ENCODE measurements at places on chromosomes 12 and 14. TPM values are rescaled to one million over a fixed set of nuclear protein-coding genes. Genes with fewer than 3 reads are reported as not detected.
A peak's percentile ranks its signal among the peaks of the same experiment; 100 is the strongest.

Gene OTX2
- total RNA-seq: not detected

Gene LHX5
- total RNA-seq: not detected

Gene KRT73
- total RNA-seq: not detected

Gene TPH2
- total RNA-seq: not detected

Gene DEGS2
- total RNA-seq: not detected

Gene GALNT8
- total RNA-seq: 0.85 TPM

Gene GPRC5A
- not detected for total RNA-seq

Gene HCAR1
- total RNA-seq: 0.23 TPM

Gene LRRC10
- not detected for total RNA-seq

Gene FOXM1
- total RNA-seq: 130 TPM

Gene HOXC12
- not detected for total RNA-seq

Gene CNTN1
- total RNA-seq: not detected

Gene NCOR2
- total RNA-seq: 84.6 TPM

Gene TMCC3
- 0.29 TPM for total RNA-seq

- DNase-seq: no peak
Observed at GRCh38 chr12:38771871-38772270, 133.5 kb downstream of the CPNE8 start.

DNA sequence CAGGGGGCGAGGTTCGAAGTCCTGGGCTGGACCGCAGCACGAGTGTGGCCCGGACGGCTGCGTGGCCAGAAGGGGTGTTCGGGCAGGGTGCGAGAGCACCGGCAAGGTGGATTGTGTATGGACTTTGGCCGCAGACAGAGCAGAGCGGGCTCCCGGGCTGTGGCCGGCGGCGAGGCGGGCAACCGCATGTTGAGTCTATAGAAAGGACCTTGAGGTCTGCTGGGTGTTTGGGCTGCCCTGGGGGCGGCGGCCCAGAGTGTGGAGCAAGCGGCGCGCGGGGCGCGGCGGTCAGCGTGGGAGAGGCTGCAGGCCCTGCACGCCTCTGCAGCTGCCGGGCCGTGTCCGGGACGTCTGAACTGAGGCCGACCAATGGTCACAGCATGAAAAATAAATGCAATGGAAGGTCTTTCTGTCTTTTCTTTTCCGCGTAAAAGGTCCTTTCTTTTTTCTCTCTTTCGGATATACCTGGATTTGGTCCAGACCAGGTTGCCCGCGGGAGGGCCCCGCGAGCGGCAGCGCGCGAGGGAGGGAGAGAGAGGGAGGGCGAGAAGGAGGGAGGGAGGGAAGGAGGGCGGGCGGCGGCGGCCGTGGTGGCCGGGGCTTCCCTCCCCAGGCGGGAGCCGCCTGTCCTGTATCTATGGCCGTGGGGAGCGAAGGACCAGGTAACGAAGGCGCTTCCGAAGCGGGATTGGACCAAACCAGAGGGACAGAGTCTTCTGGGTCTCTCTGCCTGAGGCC, 5.5 kb upstream of the HOXC9 start:
- DNase-seq: no peak

- DNase-seq: no peak
Observed at GRCh38 chr14:29536886-29537511, 390.6 kb downstream of the PRKD1 start.

- no peak for DNase-seq
Observed at GRCh38 chr14:90555126-90556011, 158.5 kb downstream of the CALM1 start.

GRCh38 chr14:61488417-61489401, 167.3 kb downstream of the PRKCH start:
- DNase-seq: no peak

DNA sequence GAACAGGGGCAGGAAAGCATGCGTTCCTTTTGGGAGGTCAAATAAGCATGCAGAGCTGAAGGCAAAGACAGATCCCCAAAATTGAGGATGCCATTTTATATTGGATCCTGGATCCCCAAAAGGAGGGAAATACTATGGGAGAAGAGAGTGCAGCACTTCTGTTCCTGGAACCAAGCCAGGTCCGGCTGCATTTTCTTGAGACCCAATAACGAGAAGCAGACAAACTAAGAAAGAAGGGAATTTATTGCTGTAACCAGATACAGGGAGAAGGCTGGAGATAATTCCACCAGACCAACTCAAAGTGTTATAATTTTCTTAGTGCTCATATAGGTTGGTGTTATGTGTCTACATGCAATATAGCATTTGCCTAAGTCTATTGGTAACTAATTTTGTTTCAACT, 60.8 kb downstream of the PDE6H start:
- DNase-seq: no peak

GRCh38 chr14:88934351-88934806, 109.9 kb downstream of the TTC8 start:
- DNase-seq: no peak

DNA sequence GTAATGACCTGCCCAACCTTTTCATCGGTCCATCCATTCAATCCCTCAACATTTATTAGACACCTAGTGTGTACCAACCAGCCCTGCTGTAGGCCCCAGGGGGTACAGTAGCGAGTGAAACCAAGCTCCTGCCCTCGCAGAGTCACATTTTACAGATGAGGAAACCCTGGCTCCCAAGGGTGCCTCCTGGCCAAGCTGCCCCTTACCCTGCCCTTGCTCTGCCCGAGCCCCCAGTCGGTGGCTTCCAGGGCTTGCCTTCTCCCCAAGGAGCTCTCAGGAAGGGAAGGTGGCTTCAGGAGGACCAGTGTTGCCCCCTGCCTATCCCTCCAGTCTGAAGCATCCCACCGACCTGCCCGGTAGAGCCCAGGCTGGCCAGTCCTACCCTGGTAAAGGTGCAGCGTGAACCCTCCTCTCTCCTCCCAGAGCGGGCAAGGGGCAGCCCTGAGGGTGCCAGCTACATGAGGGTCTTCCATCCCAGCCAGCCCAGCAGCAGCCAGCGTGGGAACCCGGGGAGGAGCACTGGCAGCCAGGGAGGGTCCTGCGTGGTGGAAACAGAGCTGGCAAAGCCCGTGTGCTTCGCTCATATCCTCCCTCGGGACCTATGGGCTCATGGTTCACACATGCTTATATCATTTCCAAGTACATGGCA, 670 bp upstream of the BEGAIN start:
- no peak for DNase-seq

DNA sequence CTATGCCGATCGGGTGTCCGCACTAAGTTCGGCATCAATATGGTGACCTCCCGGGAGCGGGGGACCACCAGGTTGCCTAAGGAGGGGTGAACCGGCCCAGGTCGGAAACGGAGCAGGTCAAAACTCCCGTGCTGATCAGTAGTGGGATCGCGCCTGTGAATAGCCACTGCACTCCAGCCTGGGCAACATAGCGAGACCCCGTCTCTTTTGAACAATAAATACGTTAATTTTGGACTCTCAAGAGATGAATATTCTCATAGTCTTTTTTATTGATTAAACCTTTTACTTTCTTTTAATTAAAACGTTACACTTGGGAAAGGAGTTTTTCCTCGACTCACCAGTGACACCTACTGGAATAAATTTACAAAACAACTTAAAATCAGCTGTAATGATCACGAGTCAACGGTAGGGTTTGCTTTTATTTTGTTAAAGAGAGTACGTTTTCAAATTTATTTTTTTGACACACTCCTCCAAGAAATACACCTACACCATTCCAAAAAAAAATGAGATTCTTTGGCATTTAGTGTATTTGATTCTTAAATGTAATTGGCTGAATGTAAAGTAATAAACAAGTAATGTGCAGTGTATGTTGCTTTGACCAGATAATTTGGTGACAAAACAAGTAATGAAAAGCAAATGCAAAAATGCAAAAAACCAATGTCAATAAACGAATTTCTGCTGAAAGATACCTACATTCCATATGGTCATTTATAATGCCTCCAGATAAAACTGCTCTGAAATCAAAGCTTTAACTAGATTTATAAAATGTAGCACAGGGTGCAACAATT, 687 bp upstream of the RPS29 start:
- DNase-seq: peak; percentile 78

DNA sequence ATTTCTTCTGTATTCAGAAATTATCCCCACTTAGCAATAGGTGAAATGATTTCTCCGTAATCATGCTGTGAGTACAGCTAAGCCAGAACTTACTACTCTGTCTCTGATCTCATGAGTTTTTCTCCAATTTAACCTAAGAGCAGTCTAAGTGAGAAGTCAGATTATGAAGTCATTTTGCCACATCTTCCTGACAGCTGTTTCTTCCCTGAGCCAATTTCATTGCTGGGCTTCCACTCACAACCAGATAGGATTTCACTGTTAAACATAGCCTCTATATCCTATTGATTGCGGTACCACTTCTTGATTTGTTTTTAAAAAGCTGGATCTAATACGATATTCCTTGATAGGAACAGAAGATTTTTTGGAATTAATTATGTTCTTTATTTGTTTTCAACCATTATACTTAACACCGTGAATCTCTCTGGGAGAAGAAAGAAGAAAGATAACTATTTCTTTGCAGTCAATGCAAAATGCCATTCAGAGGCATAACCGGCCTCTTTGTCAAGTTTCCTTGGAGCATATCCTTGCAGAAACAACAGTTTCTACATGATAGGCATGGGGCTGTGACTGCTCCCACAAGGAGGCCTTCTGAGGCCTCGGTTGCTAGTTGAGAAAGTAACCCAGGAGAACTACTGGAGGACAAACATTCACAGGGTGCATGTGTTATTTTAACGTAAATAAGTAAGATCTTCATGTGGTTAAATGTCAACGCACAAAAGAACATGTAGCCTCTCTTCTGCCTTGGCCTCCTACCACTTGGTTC, 212.2 kb downstream of the NPAS3 start:
- no peak for DNase-seq

- no peak for DNase-seq
Observed at GRCh38 chr12:46933947-46934346, 108.2 kb upstream of the SLC38A4 start.

- no peak for DNase-seq
Observed at GRCh38 chr12:102521662-102522277, 41.4 kb upstream of the IGF1 start.

GRCh38 chr12:50620109-50620977, 115.6 kb downstream of the DIP2B start:
- DNase-seq: no peak

DNA sequence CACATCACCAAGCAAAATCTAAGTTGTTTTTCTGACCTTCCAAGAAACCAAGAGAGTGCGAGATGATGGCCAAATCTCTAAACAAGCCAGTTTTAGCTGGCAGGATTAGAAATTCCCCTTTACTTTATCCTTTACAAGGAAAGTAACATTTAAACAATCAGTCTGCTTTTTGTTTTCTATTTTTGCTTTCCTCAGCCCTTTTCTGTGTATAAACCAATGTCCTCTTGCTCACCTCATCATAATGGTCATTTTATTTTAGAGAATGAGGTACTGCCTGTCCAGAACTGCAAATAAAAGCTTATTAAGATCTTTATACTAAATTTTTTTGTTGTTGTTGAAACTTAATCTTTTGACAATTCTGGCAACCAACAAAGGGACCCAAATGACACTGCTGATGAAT, 442.4 kb upstream of the GARIN6 start:
- DNase-seq: no peak

GRCh38 chr12:118193958-118194357, 58.0 kb downstream of the PEBP1 start:
- DNase-seq: no peak

- no peak for DNase-seq
Observed at GRCh38 chr14:24889843-24890242, 160.1 kb downstream of the STXBP6 start.

DNA sequence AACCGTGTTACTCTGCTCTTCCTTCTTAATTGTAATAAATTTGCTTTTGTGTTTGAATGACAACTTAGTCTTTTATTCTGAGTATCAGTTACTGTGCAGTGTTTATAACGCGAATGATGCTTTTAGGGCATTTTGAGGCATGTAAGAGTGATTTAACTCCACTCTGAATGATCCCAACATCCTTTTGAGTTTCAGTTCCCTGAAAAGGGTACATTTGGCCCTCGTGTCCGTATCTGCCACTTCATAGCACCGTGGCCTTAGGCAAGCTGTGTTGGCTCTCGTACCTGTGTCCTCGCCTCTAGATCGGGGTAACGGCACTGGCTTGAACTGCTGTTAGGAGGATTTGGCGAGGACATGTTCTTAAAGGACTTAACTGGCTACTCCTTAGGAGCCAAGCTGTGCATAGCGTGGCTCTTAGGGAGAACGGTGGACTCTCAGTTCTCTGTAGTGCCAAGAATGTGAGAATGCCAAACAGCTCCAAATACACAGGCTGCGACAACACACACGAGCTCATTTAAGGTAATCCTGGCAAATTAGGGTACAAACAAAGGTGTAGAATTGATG, 92.0 kb downstream of the PPP2R5C start:
- no peak for DNase-seq

- DNase-seq: no peak
Observed at GRCh38 chr12:130401703-130402102, 64.0 kb downstream of the PIWIL1 start.

DNA sequence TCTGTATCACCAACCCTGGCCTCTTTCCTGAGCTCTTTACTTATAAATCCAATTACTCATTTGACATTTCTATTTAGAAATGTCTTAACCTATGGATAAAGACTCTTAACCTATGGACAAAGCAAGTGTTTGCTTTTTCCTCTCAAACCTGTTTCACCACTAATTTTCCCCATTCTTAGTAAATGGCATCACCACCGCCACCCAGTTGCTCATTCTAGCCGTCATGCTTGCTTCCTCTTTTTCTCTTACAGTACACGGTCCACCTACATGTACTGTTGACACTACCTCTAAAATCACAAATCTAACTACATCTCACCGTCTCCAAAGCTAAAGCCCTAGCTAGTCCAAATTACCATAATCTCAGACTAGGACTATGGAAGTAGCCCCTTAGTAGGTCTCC, 60.0 kb downstream of the CAPS2 start:
- no peak for DNase-seq

DNA sequence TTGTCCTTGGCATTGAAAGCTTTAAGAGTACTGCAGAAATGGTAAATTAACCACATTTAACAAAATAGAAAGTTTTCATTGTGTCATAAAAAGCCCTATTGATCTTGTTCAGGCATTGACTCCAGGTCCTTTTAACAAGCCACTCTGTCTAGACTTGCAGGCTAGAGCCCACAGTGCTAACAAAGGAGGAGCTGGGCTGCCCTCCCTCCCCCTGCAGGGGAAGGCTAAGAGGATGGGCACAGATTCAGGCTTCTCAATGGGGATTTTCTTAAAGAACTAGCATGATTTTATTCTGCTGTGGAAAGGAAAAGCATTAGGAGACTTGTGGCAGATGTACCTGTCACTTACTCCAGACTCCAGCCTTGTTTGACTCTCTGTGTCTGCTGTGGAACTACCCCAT, 463.6 kb downstream of the NRXN3 start:
- DNase-seq: no peak

DNA sequence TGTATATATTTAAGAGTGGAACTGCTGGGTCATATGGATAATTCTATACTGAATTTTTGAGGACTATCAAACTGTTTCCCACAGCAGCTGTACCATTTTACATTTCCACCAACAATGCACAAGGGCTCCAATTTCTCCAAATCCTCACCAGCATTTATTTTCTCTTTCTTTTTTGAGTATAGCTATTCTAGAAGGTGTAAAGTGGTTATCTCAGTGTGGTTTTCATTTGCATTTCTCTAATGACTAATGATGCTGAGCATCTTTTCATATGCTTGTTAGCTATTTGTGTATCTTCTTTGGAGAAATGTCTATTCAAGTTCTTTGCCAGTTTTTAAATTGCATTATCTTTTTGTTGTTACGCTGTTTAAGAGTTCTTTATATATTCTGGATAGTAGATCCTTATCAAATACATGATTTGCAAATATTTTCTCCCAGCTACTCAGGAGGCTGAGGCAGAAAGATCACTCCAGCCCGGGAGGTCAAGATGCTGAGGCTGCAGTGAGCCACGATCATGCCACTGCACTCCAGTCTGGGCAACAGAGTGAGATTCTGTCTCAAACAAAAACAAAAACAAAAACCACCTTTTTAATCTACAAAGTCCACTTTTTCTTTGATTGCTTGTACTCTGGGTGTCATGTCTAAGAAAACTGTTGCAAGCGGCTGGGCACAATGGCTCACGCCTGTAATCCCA, 32.8 kb downstream of the GTF2A1 start:
- DNase-seq: no peak
